ENCODE measurements at places on chromosomes 13 and 19. TPM values are rescaled to one million over a fixed set of nuclear protein-coding genes. Genes with fewer than 3 reads are reported as not detected.

C13orf42 gene
- total RNA-seq: not detected

ZNF534 gene
- not detected for total RNA-seq

CFAP97D2 gene
- total RNA-seq: not detected

ZNF493 gene
- 19.9 TPM for total RNA-seq

SPPL2B gene
- 25.1 TPM for total RNA-seq

SIGLEC8 gene
- not detected for total RNA-seq

HCN2 gene
- 0.65 TPM for total RNA-seq

TEKTIP1 gene
- total RNA-seq: not detected

POSTN gene
- 4.9 TPM for total RNA-seq

ZNF524 gene
- total RNA-seq: 7.9 TPM

KIR2DL3 gene
- total RNA-seq: not detected

CEACAM3 gene
- total RNA-seq: not detected

SEMA6B gene
- 41.9 TPM for total RNA-seq

SMIM44 gene
- not detected for total RNA-seq

PVR gene
- total RNA-seq: 25.3 TPM

ZNF382 gene
- total RNA-seq: 2.4 TPM

CNFN gene
- not detected for total RNA-seq

PRTN3 gene
- total RNA-seq: not detected

SERTM1 gene
- total RNA-seq: 0.09 TPM

GNG7 gene
- 1.4 TPM for total RNA-seq

HIF3A gene
- 5.6 TPM for total RNA-seq

KIRREL2 gene
- total RNA-seq: not detected

FGF22 gene
- 0.11 TPM for total RNA-seq

KRTDAP gene
- total RNA-seq: not detected

LGI4 gene
- total RNA-seq: not detected

DIS3 gene
- 34.5 TPM for total RNA-seq

NMRK2 gene
- not detected for total RNA-seq

C19orf25 gene
- total RNA-seq: 17.0 TPM

MBD3L3 gene
- total RNA-seq: not detected

ABCC4 gene
- total RNA-seq: 5.2 TPM

KLC3 gene
- 0.43 TPM for total RNA-seq

PTH2 gene
- not detected for total RNA-seq

NOTCH3 gene
- 5.2 TPM for total RNA-seq

PBX4 gene
- total RNA-seq: not detected

ACP7 gene
- total RNA-seq: not detected

C19orf85 gene
- total RNA-seq: not detected

PDX1 gene
- not detected for total RNA-seq

TMEM86B gene
- 1.0 TPM for total RNA-seq

GPR32 gene
- not detected for total RNA-seq

ZNF844 gene
- total RNA-seq: 1.5 TPM

DMKN gene
- not detected for total RNA-seq

PPP1R37 gene
- total RNA-seq: 22.2 TPM

RFXAP gene
- 1.0 TPM for total RNA-seq

ZNF681 gene
- total RNA-seq: 0.87 TPM

ZNF578 gene
- total RNA-seq: 0.54 TPM

ZNF98 gene
- total RNA-seq: not detected
